ENCODE measurements at places on chromosomes 5 and 9. TPM values are rescaled to one million over a fixed set of nuclear protein-coding genes. Genes with fewer than 3 reads are reported as not detected.

Gene TCOF1
- 11.6 TPM for total RNA-seq

- no peak for DNase-seq
These were observed 987.0 kb downstream of the NR2F1-AS1 start for GRCh38 chr5:92594031-92594430.

DNA sequence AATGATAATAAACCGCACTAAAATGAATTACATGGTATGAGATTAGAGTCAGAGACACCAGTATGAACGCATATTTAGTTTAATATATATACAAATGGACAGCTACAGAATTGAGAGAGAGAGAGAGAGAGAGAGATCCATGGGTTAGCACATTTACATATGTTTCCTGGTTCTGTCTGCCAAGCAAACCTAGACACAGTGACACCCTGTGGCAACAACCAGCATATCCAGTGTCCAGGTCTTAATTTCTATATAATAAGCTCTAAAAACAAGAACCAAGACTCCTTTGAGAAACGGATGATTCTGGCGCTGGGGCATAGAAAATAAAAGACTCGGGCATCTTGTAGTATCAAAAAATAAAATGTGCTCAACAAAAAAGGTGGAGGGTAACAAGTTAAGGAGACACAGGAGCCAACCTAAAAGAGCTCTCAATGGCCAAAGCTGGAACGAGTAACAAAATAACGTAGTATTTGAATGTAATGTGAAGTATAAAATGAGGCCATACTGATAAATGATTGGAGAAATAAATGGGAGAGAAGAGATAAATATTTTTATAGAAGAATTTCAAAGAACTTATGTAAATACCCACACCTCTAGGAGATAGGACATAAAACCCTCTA lies 84.5 kb downstream of the RFX3 start:
- DNase-seq: peak; percentile 73

Gene SV2C
- total RNA-seq: not detected

Gene ARHGEF28
- total RNA-seq: 74.5 TPM

DNA sequence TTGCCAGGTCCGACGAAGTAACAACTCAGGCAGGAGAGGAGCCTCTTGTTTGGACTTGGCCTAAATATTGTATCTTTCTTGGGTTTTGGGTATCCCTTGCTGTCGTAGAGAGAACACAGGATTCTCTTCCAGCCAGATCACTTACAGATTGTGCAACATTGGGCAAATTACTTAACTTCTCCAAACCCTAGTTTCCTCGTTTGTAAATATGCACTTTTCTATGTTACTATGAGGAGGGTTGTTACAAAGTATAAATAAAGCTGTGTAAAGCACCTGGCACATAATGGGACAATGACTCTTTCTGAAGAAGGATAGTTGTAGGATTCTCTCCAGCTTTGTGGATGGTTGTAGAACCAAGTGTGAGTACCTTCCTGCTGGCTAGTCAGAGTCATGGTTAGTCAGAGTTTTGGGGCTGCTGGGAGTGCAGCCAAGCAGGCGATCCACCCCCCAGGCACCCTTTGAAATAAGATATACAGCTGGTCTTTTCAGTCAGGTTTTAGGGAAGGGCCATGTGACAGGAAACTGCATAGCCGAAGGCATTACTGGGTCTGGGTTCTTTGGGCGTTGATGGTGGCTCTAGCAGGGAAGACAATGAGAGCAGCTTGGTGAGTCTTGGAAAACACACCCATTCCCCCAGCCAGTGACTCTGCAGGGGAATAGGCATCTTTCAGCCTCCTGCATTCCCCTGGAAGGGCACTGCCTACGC lies 49.9 kb upstream of the GDNF start:
- peak; percentile 53 for DNase-seq

Gene CAMK2A
- total RNA-seq: not detected

Measured in renal cortical epithelial cell (primary cell).